ENCODE measurements at places on chromosomes 6 and 20.

DNA sequence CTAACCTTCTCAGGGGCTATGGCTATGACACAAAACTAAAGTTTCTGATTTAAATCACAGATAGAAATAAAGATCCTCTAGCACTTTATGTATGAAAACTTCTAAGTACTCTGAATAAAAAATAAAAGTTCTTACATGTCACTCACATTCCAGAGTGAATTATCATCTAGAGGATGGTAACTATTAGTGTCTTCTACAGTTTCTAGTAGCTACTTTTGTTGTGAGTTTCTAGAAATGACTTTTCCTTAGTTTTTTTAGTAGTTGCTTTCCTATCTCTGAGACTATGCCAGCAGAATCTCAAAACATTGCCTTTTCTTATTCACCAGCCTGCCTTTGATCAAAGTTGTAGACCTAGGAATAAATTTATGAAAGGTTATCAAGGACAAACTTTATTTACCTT is 10.1 kb downstream of the ZNF318 start:
- DNase-seq = no peak

DNA sequence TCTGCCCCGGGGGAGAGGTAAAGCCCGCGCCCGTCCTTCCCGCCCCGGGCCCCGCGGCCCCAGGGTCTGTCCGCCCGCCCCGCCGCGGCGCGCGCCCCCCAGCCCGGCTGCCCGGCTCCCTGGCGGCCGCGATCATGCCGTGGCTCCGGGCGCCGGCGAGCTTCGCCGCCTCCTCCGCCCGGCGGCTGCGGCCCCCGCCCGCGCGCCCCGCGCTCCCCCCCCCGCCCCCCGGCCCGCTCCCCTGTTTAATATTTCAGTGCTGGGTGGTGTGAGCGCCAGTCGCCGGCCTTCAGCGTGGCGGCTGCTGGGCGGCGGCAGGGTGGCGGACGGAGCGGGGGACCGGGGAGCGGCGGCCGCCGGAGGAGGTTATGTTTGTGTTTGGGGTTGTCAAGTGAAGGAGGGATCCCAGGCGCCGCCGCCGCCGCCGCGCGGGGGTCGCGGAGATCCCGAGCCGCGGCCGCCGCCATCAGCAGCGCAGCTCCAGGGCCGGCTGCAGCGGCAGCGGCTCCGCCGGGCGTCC is at the start of gene HIVEP1:
Gene HIVEP1 (plus strand): TSS at position 275 of the 520 bp plus-strand sequence. CDS start 3,317 bp downstream, outside the sequence.
- DNase-seq = peak; percentile 70

- DNase-seq = no peak
These were observed 4.4 kb upstream of the RBM38 start for GRCh38 chr20:57386762-57387161.

DNA sequence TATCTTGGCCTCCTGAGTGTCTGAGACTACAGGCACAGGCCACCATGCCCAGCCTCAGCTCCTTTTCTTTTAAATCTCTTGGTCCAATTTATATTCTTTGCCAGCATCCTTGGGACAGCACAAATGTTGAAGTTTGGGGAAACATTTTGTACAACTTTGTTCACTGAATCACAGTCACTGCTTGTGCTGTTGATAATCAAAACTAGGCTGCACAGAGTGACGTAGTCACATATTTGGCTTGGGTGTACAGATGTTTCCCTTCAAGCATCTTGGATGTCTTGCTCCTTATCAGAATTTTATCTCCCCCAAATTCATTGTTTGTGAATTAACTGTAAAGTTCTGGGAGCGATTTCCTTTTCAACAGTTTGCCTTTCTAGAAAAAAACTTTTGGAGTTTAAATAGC is 17.9 kb downstream of the CARMIL1 start:
- no peak for DNase-seq

- DNase-seq = no peak
These were observed 4.2 kb downstream of the MICAL1 start for GRCh38 chr6:109451376-109451775.

- no peak for DNase-seq
These were observed 92.8 kb upstream of the MLN start for GRCh38 chr6:33896391-33897188.
